ENCODE measurements at places on chromosomes 7 and 10. TPM values are rescaled to one million over a fixed set of nuclear protein-coding genes. Genes with fewer than 3 reads are reported as not detected.

The PTTG1IP2 gene
- not detected for total RNA-seq

The SPAG6 gene
- not detected for total RNA-seq

The AASS gene
- 6.5 TPM for total RNA-seq

The SPDYE3 gene
- total RNA-seq, result not detected

The NYAP1 gene
- 1.3 TPM for total RNA-seq

The ADAP1 gene
- 73.9 TPM for total RNA-seq

The BTBD16 gene
- total RNA-seq, result 0.37 TPM

The ADIRF gene
- 72.8 TPM for total RNA-seq

The SORBS1 gene
- total RNA-seq, result 5.0 TPM

The INHBA gene
- total RNA-seq, result 17.3 TPM

The HMX2 gene
- total RNA-seq, result not detected

The PRR15 gene
- total RNA-seq, result 64.9 TPM

The LIPJ gene
- not detected for total RNA-seq

The CC2D2B gene
- total RNA-seq, result not detected

The FKBP6 gene
- not detected for total RNA-seq

The KDM7A gene
- total RNA-seq, result 1.8 TPM

Data from PC-9 (cell line).